ENCODE measurements at places on chromosomes 12 and 14.

DNA sequence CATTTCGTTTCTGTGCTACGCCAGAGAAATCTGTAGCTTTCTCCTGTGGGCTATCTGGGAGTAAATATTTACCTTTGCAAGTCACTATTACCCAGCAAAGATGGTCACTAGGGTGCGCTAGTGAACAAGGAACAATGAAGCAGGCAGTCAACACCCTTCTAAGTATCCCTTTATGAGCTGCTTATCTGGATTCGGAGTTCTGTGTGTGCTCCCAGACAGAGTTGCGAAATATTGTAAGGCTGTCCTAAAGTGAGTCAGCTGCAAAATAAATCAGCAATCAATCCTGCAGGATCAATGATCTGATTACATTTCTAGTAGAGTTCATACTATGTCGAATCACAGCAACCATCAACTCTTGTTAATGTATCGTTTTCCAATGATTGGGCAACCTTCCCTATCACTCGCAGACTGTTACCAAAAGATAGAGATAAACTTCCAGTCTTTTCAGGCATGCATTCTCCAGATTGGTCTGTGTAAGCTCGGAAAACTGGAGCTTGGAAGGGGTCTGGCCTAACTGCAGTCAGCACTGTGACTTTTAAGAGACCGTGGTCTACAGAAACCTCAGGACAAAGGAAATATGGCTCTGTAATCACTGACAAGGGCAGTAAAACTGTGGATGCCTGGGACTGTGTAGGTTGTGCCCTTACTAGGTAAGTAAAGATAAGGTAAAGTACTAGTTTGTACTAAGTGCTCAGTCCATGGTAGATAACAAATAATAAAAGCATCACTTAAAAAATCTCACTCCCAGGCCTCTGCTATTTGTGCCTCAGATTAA lies 133.5 kb downstream of the KCNK10 start:
- peak; percentile 89 for DNase-seq

DNA sequence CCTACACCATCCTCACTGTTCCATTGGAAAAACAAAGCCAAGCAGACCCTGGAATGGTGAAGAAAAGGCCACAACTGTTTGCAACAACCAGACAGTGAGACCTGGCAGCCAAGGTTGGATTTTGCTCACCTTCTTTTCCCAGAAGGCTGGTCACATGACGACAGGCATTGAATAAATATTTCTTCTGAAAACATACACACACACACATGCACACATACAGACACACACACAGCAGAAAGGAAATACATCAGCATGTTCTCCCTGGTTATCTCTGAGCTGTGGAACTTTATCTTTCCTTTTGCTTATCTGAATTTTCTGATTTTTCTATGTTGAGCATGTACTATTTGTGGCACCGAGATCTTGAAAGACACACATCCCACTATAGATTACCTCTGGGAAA lies 38.0 kb upstream of the CCDC60 start:
- no peak for DNase-seq

GRCh38 chr12:82437744-82438143 lies 79.4 kb downstream of the METTL25 start:
- no peak for DNase-seq

- peak; percentile 98 for DNase-seq
Observed at GRCh38 chr12:124655698-124656516, 88.5 kb upstream of the NCOR2 start.

GRCh38 chr12:126233625-126234024 lies 1168.4 kb downstream of the AACS start:
- no peak for DNase-seq

GRCh38 chr12:6700646-6701051 lies at the start of gene PIANP:
Gene PIANP, minus strand, starts transcription at chr12:6700815. Its CDS starts 2,754 bp downstream, at chr12:6698061.
- no peak for DNase-seq

DNA sequence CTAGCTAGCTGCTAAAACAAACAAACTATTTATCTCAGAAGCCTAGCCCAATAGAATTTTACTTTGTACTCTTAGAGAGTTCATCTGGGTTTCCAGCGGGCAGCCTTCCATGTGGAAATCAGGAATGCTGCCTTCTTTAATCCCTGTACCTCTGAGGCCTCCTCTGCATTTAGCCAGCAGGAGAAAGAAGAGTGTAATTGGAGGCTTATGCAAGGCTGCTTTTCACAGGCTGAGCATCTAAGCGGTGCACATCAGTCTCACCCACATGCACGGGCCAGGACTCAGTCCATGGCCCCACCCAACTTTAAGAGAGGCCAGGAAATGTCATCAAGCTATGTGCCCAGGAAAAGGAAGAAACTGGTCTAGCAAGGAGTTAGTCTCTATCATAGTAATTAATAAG lies 14.0 kb upstream of the PTGDR start:
- peak; percentile 83 for DNase-seq

GRCh38 chr12:106227641-106228319 lies 20.0 kb downstream of the CKAP4 start:
- peak; percentile 69 for DNase-seq

- no peak for DNase-seq
Observed at GRCh38 chr14:71749613-71750238, 182.5 kb upstream of the RGS6 start.

DNA sequence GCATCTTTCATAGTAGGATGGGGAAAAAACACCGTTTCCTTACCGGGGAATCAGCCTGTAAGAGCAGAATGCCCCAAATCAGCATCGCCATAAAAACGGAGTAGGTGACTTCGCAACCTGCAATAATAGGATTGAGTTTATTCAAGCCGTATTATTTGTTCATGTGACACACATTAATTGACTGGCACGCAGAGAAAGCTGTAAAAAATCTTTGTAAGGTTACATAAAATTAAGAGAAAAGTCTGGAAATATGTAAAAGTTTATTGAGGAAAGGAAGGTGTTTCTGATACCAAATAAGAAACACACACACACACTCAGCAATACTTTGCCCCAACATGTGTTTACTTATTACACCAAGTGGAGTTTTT lies 628 bp upstream of the CAPRIN2 start:
- no peak for DNase-seq

DNA sequence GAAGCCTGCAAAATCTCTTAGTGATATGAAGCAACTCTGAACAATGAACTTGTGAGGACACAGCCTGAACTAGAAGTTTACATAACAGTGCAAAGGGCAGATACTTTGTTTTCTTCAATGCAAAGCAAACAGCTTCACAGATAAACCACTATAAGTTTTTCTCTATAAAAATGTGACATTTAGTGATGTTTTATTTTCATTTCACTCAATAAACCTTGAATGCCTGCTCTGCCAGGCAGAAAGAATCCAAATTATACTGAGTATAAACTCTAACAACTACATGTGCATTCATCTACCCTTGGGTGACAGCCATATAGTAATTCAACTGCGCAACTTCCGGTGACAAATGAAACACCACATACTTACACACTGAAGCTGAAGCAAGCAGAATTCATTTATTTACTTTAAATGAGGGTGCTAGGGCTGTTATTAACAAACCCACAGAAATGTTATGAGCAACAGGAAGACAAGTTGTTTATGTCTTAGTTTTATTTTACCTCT lies 10.3 kb downstream of the DCP1B start:
- peak; percentile 94 for DNase-seq

DNA sequence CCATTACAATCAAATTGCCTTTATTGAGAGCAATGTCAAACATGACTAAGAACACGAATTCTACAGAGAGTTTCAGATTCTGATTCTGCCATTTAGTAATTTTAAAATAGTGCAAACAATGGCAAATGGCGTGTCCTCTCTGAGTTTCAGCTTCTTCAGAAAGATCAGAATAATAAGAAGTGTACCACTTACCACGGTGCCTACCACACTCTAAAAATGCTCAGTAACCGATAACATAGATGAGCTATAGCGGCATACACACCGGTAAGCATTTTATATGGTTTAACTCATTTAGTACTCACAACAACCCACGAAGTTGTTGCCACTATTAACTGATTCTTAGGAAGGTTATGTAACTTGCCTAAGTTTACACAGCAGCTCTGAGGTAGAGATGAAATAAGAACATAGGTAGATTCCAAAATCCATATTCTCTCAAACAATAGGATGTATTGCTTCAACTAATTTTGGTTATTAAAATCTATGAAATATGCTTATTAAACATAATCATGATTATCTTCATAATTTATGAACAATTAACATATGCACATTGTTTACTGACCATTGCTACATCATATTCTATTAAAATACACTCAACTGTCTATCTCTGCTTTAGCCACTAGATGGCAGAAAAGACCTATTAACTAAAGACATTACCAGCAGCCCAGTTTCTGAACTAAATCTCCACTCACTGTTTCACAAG lies 38.3 kb downstream of the SLC6A15 start:
- DNase-seq = peak; percentile 64

DNA sequence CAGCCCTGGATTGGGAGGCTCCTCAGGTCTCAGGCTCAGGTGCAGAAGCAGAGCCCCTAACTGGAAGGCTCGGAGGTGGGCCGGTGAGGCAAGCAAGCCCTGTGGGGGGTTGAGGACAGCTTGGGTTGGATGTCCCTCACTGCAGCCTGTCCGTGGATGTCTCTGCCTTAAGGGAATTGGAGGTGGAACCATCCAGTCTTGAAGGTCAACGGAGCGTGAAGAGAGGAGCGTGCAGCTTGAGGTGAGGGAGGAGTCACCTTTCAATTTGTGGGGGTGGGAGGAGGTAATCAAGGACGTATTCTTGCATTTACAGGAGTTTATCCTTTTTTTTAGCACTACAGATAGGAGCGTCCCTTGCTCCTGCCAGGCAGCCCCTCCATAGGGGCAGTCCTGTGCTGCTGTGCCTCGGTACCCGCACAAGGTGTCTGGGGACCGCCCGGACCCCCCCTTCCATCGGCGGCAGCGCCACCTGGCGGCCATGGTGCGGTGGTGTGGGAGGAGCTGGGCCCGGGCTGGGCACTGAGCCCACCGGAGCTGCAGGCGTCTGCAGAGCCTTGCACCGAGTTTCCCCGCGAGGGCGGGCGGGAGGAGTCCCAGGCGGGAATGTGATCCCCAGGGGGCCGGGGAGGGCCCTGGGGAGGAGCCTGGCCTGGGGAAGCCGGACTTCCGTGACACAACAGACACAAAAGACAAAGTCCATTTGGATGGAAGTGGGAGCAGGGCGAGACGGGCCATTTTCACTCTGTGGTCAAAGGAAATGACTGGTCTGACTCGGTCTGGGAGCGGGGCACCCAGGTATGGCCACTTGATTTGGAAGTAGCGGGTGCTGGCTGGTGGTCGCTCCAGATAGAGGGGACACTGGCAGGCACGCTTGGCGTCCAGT lies 864 bp downstream of the DNAJC22 start:
- DNase-seq = peak; percentile 89

DNA sequence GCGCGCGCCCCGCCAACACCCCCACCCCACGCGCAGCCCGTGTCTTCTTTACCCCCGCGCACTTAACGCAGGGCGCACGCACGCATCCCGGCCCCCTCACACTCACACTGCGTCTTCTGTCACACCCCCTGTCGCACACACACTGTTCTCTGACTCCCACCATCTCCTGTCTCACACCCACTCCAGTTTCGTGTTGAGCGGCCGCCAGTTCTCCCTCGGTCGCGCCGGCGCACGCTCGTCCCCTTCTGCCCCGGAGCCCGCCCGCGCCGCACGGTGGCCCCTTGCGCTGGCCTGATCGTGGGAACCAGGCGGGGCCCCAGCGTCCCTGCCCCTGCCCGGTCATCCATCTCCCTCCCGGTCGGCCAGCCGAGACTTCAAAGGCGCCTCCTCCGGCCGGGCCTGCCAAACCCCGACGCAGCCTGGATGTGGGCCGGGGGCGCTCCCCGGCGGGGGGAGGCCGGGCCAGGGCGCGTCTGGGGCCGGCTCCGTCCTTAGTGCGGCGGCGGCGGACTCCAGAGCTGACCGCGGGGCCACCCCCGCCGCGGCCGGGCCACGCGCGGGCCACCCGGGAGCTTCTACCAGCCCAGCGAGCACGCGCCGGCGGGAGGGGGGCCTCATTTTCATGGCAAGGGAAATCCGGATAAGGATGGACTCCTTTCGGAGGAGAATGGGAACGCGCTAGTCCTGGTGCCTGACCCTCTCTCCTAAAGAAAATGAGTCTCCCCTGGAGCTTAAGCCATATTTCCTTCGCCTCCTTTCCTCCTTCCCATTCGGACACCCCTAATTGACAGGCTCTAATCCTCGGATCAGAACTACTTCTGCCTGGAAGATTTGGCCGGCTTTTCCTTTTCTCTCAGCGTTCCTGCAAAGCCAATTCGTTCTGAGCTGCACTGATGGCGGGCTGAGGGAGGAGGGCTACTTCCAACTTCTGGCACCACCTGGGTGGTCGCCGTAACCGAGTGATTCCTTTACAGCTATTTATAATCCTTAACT lies 82.0 kb upstream of the HMGA2 start:
- peak; percentile 9 for DNase-seq

DNA sequence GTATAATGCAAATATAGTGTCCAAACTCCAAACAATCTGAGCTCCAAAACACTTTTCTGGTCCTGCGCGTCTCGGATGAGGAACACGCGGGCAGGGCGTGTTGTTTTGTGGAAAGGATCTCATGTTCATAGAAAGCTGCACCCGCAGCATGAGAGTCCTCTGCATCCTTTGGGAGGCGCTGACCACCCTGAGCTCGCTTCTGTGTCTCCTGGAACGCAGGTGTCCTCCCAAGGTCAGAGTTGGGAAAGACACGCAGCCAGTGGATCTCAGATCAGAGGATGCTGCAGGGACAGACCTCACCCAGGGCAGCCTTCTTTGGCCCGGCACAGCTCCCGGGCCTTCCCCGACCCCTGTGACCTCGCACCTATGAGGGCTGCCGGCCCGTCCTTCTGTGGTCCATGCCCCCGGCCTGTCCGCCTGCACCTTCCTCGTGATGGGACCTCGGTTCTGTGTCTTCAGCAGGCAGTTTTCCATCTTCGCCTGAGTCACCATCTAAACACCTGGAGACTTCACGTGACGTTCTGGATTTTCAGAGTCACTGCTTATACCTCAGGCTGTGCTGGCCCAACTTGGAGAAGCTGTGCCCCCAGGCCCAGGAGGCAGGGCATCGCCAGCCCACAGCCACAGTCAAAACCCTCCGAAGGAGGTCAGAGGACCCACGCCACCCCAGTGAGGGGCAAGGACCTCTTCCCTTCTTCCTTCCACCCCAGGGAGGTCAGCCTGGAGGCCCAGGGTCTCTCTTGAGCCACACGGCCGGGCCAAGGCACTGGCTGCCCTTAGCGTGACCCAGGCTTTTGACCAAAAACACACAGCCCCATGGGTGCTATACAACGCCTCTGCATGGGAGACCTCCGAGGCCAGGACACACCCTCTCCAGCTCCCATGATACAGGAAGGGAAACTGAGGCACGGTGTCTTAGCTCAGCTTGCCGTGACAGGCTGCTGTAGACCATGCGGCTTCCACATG lies 25.9 kb downstream of the MMP17 start:
- no peak for DNase-seq

- DNase-seq = no peak
Observed at GRCh38 chr14:91108941-91109611, 4.8 kb upstream of the DGLUCY start.

- no peak for DNase-seq
Observed at GRCh38 chr12:106220536-106220935, 27.3 kb downstream of the CKAP4 start.
